PC-9 (cell line): ENCODE measurements at places on chromosomes 12 and 14. TPM values are rescaled to one million over a fixed set of nuclear protein-coding genes. Genes with fewer than 3 reads are reported as not detected.

GRCh38 chr14:101845896-101846295 lies 84.4 kb downstream of the PPP2R5C start:
- H3K4me3 ChIP-seq, result no peak overlapping the region
- H3K4me1 ChIP-seq, result no peaks in the 10 kb centered on the region
- H3K27me3 ChIP-seq, result no peaks in the 10 kb centered on the region
- H3K27ac ChIP-seq, result no peak overlapping the region

DNA sequence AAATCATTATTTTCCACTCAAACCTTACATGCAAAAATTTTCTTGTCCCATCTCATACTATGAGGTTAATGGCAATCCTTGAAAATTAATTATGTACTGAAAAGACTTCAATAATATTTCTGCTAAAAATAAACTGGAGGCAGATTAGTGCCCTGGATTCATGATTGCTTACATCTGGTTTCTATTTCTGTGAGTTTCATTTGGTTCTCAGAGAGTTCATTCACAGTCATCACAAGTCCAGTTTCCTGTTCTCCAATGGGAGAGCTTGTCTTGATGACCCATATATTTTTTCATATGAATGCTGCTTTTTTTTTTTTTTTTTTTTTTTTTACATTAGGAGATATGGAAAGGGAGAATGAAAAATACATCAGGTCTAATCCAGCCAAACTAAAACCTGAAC lies 6.6 kb upstream of the PTHLH start:
- H3K36me3 ChIP-seq, result no peaks in the 10 kb centered on the region
- no peaks in the 10 kb centered on the region for H3K27me3 ChIP-seq
- peaks cover 11% of the 10 kb centered on the region for H3K4me1 ChIP-seq
- H3K27ac ChIP-seq, result no peak overlapping the region

- no peak for DNase-seq
- H3K36me3 ChIP-seq, result no peaks in the 10 kb centered on the region
- peaks cover 45% of the 10 kb centered on the region for H3K4me1 ChIP-seq
- H3K27ac ChIP-seq, result peak overlapping the region; percentile 45
Observed at GRCh38 chr12:32920506-32921085, 24.0 kb upstream of the PKP2 start.

- no peaks in the 10 kb centered on the region for H3K27me3 ChIP-seq
- peak; percentile 99 for DNase-seq
- H3K27ac ChIP-seq, result 0 out of 2 replicates have a peak within 1 kb of the TSS, but pooled peaks have one; percentile 23
- H3K4me1 ChIP-seq, result peaks cover 11% of the 10 kb centered on the region; the same call in 1 of the 2 replicates
- H3K4me3 ChIP-seq, result peak within 1 kb of the TSS; percentile 80
- peaks cover 4% of the 10 kb centered on the region for H3K36me3 ChIP-seq
Observed at GRCh38 chr12:108514973-108515814, at the start of gene FICD. FICD (plus strand) TSS chr12:108515277; CDS start chr12:108516973, 1,696 bp downstream.

DNA sequence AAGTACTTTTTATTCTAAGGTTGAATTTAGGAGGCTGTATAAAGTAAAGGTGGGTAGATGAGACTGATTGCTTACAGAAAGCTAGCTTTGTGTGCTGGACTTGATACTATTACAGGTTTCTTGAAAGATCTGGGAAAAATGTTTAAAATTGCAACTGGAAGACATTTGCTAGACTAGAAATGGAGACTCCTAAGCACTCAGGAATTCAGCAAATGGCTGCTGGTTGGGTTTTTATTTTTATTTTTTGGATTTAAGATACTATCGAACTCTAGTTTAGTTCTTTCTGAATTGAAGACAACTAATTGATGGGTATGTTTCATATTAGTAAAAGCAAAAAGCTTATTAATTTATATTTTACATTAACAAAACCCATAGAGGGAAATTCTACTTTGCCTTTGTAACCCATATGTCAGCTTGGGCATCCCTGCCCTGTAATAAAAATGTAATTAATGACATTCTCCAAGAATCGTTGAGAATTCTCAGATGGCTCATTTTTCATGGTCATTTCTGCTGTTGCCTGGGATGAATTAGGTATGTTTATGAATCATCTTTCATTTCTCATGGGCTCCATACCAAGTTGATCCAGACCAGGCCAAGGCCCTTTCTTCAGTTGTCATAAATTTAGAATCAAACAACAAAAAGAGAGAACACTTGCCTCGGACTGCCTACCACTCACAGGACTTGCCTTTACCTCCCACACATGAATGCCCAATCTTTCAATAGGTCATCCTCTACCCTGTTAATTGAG lies 102.1 kb downstream of the ERGIC2 start:
- no peaks in the 10 kb centered on the region for H3K27me3 ChIP-seq
- no peak for DNase-seq
- H3K4me3 ChIP-seq, result no peak overlapping the region
- H3K4me1 ChIP-seq, result no peaks in the 10 kb centered on the region

- no peaks in the 10 kb centered on the region for H3K27me3 ChIP-seq
- peaks cover 16% of the 10 kb centered on the region for H3K4me1 ChIP-seq
- no peak overlapping the region for H3K4me3 ChIP-seq
- no peaks in the 10 kb centered on the region for H3K36me3 ChIP-seq
Observed at GRCh38 chr12:58434726-58435125, 485.6 kb downstream of the LRIG3 start.

DNA sequence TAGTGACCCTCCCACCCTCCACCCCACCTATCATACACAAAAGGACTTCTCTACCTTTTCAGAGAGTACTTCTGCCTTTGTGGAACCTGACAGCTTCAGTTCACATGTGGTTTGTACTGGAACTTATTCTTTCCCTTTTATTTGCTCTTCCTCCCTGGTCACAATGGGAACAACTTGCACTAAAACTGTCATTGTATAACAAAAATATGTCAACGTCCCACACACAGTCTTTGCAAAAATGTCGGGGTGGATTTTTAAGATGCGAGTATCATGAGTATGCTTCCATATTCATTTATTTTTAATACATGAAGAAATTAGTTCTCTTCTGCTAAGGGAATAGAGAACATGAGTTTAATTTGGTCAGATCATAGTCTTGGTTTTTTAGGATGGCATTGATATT lies 45.6 kb upstream of the NELL2 start:
- DNase-seq, result no peak
- H3K27me3 ChIP-seq, result no peaks in the 10 kb centered on the region
- no peaks in the 10 kb centered on the region for H3K4me1 ChIP-seq
- H3K4me3 ChIP-seq, result no peak overlapping the region

DNA sequence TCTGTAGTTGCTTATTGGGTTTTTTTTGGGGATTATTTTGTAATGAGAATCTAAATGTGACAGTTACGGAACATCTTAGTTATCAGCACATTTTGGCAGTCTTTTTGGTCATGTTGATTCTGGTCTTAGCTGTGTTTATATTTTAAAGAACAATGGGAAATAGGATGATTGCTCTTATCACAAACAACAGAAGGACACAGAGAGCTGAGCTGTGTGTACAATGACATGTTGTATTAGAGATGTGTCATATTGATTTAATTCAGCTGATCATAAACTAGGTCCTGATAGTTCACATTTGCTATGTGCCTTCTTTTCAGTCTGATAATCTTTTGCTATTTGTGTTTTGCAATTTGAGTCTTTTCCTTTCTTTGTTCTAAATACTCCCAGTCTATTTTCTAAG lies 781.7 kb downstream of the TRHDE start:
- H3K27me3 ChIP-seq, result no peaks in the 10 kb centered on the region
- H3K4me3 ChIP-seq, result no peak overlapping the region
- H3K36me3 ChIP-seq, result no peaks in the 10 kb centered on the region
- no peak overlapping the region for H3K27ac ChIP-seq

DNA sequence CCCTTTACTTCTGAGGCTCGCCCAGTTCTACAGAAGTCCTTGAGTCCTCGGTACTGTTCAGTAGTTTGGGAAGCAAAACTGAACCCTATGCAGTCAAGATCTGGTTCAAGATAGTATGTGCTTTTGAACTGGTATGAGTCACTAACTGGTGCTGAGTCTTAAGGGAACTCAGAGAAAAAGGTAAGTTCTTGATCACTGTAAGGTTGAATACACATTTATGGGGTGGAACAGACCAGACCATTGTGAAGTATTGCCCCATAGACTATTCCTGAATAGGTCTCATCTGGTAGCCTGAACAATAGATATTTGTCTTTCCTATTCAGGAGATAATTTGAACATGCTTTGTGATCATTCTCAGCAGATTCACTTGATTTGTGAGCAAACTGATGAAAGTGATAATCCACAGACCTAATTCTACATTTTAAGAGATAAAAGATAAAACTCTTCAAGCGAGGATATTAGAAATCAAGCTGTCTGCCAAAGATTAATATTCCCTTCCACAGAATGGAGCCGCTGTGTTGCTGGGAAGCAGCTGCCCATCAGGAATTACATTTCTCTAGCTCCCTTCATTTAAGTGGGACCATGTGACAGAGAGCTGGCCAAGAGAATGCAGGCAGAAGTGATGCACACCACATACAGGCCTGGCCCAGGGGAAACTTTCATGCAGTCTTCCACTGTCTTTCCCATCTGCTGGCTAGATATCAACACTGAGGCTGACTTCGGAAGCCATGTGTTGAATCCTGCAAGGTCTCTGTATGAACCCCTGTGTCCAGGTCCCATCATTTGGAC lies 369.8 kb upstream of the GARIN6 start:
- no peaks in the 10 kb centered on the region for H3K4me1 ChIP-seq
- H3K27ac ChIP-seq, result no peak overlapping the region
- no peak overlapping the region for H3K4me3 ChIP-seq
- H3K27me3 ChIP-seq, result no peaks in the 10 kb centered on the region
- no peaks in the 10 kb centered on the region for H3K36me3 ChIP-seq

GRCh38 chr14:21244544-21244943 lies 24.7 kb downstream of the HNRNPC start:
- peaks cover 10% of the 10 kb centered on the region; the same call in 1 of the 2 replicates for H3K4me1 ChIP-seq
- no peak for DNase-seq
- peaks cover 79% of the 10 kb centered on the region for H3K36me3 ChIP-seq
- H3K4me3 ChIP-seq, result no peak overlapping the region
- no peak overlapping the region for H3K27ac ChIP-seq

GRCh38 chr12:124646385-124647230 lies 79.2 kb upstream of the NCOR2 start:
- no peak overlapping the region for H3K27ac ChIP-seq
- H3K4me1 ChIP-seq, result no peaks in the 10 kb centered on the region
- no peak overlapping the region for H3K4me3 ChIP-seq
- no peaks in the 10 kb centered on the region for H3K36me3 ChIP-seq
- DNase-seq, result no peak

GRCh38 chr14:24734917-24735500 lies 101.0 kb upstream of the GZMB start:
- H3K4me3 ChIP-seq, result no peak overlapping the region
- no peaks in the 10 kb centered on the region for H3K36me3 ChIP-seq
- no peaks in the 10 kb centered on the region for H3K27me3 ChIP-seq
- no peaks in the 10 kb centered on the region for H3K4me1 ChIP-seq
- DNase-seq, result peak; percentile 40

The KRT73 gene
- total RNA-seq, result not detected in 2 replicates

The TEX52 gene
- total RNA-seq, result not detected in 2 replicates

The P3H3 gene
- total RNA-seq, result 0.45 and 0.52 TPM in 2 replicates

The YEATS4 gene
- total RNA-seq, result 23.5 and 30.5 TPM in 2 replicates

The KRT2 gene
- total RNA-seq, result not detected in 2 replicates

The KIF5A gene
- total RNA-seq, result 0.07 TPM in 1 of 2 replicates, not detected in the other

The MAPK1IP1L gene
- total RNA-seq, result 54.3 and 79.7 TPM in 2 replicates
